T-cell (primary cell): ENCODE measurements at places on chromosomes 7 and 10. TPM values are rescaled to one million over a fixed set of nuclear protein-coding genes. Genes with fewer than 3 reads are reported as not detected.

Gene ADAM22
- total RNA-seq = 2.9 TPM

- H3K36me3 ChIP-seq = no peaks in the 10 kb centered on the region
- no peak for DNase-seq
- H3K4me3 ChIP-seq = no peak overlapping the region
Measured at GRCh38 chr7:79774150-79774549, 320.7 kb upstream of the MAGI2 start.

DNA sequence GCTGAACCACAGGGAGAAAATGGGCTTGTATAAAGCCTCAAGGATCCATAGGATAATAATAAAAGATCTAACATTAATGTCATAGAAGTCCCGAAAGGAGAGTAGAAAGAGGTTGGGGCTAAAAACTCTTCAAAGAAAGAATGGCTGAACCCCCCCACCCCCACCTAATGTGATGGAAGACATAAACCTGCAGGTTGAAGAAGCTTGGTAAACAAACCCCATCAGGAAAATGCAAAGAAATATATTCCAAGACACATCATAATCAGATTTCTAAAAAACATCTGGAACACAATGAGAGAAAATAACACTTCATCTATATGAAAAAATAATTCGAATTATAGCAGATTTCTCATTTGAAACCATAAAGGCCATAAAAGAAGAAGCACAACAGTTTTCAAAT is 105.6 kb upstream of the BAIAP2L1 start:
- H3K27ac ChIP-seq = no peak overlapping the region
- no peak for DNase-seq
- H3K27me3 ChIP-seq = peaks cover 16% of the 10 kb centered on the region
- H3K4me3 ChIP-seq = no peak overlapping the region
- H3K36me3 ChIP-seq = no peaks in the 10 kb centered on the region

- no peaks in the 10 kb centered on the region for H3K27me3 ChIP-seq
- peaks cover 13% of the 10 kb centered on the region for H3K4me1 ChIP-seq
- no peak for DNase-seq
- H3K4me3 ChIP-seq = no peak overlapping the region
Measured at GRCh38 chr10:119120413-119120867, 16.5 kb downstream of the DENND10 start.

DNA sequence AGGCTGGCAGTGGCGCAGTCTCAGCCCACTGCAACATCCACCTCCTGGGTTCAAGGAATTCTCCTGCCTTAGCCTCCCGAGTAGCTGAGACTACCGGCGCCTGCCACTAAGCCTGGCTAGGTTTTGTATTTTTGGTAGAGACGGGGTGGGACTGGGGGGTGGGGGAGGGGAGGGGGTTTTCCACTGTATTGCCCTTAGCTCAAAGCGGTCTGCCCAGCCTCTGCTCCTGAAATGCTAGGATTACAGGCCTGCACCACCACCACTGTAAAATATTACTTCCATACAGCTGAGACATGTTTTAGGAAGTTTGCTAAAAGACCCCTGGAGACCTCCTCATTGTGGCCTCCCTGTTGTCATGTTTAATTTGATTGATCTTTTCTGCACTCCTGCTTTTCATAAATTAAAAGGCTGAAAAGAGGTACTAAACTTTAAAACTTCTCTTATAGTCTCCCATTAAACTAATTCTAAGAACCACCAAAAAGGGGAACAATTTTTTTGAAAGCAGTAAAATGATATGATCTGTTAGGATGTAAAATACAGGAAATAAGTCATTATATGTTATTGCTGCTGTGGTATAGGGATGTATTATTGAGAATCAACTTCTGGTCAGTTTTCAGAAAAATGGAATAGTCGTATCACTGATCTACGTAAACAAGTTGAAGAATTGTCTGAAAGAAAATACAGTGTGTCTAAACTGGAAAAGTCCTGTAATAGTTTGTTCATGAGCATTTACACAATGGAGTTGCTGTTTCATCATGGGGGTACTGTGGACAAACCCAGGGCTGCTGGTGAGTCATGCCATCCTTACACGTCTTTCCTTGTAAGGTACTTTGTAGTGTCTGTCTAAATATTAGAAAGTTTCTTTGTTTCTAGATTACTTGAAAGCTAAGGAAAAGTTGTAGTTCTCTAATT is 72.9 kb upstream of the TMEM248 start:
- no peaks in the 10 kb centered on the region for H3K27me3 ChIP-seq
- H3K4me3 ChIP-seq = no peak overlapping the region
- no peak for DNase-seq
- no peak overlapping the region for H3K27ac ChIP-seq
- H3K4me1 ChIP-seq = peaks cover 9% of the 10 kb centered on the region

DNA sequence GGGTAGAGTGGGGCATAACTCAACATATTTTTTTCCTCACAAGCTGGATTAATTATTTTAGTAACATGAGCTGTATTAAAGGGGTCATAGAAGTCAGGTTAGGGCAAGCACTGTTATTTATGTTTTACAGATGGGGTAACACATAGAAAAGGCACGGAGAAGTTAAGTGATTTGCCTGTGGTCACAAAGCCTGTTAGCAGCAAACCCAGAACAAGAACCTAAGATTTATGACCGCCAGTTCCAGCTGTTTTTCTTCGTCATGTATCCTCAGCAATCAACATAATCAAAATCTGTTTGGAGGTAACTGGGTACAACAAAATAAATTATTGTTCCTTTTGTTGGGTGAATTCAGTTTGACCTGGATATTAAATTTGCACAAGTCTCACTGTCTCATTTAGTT is 57.2 kb upstream of the BET1 start:
- no peak overlapping the region for H3K4me3 ChIP-seq
- H3K27ac ChIP-seq = no peak overlapping the region
- no peak for DNase-seq
- H3K4me1 ChIP-seq = no peaks in the 10 kb centered on the region

DNA sequence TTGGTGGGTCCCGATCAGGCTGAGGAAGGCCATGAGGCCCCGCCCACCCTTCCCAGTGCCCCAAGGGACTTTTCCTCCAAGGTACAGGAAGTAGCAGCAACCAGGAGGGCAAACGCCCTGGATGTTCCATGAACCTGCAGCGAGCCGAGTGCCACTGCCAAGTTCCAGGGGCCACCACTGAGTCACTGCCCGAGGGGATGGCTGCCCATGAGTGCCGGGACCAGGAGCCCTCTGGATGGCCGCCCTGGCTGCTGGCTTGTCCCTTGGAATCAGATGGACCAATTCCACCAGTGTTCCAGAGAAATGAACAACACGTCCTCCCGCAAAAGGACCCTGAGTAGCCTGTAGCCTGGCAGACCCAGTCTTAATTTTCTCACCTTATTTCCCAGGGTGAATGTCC is 74.2 kb downstream of the ZRANB1 start:
- no peaks in the 10 kb centered on the region for H3K27me3 ChIP-seq
- H3K27ac ChIP-seq = no peak overlapping the region
- no peak for DNase-seq
- peaks cover 16% of the 10 kb centered on the region for H3K4me1 ChIP-seq
- no peaks in the 10 kb centered on the region for H3K36me3 ChIP-seq
- no peak overlapping the region for H3K4me3 ChIP-seq

GRCh38 chr7:28478656-28479055 is 66.3 kb downstream of the CREB5 start:
- no peak overlapping the region for H3K4me3 ChIP-seq
- H3K27ac ChIP-seq = no peak overlapping the region
- no peaks in the 10 kb centered on the region for H3K4me1 ChIP-seq

DNA sequence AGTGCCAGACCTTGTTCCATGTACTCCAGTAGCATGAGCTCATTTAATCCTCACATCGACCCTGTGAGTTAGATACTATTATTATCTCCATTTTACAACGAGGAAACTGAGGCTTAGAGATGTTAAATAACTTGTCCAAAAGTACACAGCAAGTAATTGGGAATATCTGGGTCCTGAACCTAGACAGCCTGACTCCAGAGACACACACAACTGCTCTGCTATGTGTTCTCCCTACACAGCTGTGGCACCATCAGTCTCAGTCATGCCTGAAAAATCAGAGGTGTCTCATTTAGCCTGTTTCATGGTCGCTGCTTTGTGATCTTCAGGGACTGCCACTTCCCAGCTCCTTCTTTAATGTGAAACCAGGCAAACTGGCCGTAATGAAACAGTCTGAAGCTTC is 56.5 kb downstream of the COL1A2 start:
- no peaks in the 10 kb centered on the region for H3K27me3 ChIP-seq
- H3K4me1 ChIP-seq = no peaks in the 10 kb centered on the region
- H3K36me3 ChIP-seq = no peaks in the 10 kb centered on the region
- no peak overlapping the region for H3K4me3 ChIP-seq
- no peak overlapping the region for H3K27ac ChIP-seq

GRCh38 chr10:96978621-96979154 is 146.6 kb downstream of the LCOR start:
- no peak for DNase-seq
- no peaks in the 10 kb centered on the region for H3K27me3 ChIP-seq
- H3K4me1 ChIP-seq = no peaks in the 10 kb centered on the region

- H3K27me3 ChIP-seq = no peaks in the 10 kb centered on the region
- H3K4me3 ChIP-seq = no peak overlapping the region
- H3K4me1 ChIP-seq = no peaks in the 10 kb centered on the region
- H3K36me3 ChIP-seq = no peaks in the 10 kb centered on the region
- DNase-seq = no peak
Measured at GRCh38 chr7:15609287-15609686, 47.5 kb upstream of the AGMO start.

DNA sequence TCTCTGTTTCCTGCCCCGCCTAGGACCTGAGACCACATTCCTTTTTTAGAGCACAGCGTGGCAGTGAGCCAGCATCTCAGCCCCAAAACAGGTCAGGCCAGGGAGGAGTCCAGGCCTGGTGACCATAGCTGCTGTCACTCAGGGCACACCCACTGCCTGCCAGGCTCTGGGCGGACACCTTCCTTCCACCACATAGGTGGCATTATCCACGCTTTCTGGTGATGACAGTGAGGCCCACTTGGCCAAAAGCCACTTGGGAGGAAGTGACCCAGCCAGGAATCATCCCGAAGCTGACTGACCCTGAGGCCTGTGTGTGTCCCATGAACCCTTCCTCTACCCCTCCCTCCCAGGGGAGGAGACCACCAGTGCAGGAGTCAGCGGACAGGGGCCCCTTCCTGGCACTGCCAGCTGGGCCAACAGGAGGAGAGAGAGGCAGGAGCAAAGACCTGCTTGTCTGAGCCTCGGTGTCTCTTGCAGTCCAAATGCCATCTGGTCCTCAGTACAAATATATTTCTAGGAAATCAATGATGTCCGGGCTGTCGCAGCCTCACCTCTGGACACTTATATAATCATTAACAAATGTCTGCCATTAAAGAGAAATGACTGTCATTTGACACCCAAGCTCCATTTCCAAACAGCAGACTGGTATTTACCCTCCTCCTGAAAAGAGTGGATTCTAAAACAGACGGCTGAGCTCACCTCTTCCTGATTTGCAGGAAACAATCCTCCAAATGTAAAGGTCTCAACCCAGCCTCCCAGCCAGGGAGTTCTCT is 63.0 kb downstream of the ABRAXAS2 start:
- H3K4me3 ChIP-seq = no peak overlapping the region
- H3K4me1 ChIP-seq = no peaks in the 10 kb centered on the region
- no peaks in the 10 kb centered on the region for H3K27me3 ChIP-seq
- no peak for DNase-seq
- H3K27ac ChIP-seq = no peak overlapping the region
- H3K36me3 ChIP-seq = no peaks in the 10 kb centered on the region

DNA sequence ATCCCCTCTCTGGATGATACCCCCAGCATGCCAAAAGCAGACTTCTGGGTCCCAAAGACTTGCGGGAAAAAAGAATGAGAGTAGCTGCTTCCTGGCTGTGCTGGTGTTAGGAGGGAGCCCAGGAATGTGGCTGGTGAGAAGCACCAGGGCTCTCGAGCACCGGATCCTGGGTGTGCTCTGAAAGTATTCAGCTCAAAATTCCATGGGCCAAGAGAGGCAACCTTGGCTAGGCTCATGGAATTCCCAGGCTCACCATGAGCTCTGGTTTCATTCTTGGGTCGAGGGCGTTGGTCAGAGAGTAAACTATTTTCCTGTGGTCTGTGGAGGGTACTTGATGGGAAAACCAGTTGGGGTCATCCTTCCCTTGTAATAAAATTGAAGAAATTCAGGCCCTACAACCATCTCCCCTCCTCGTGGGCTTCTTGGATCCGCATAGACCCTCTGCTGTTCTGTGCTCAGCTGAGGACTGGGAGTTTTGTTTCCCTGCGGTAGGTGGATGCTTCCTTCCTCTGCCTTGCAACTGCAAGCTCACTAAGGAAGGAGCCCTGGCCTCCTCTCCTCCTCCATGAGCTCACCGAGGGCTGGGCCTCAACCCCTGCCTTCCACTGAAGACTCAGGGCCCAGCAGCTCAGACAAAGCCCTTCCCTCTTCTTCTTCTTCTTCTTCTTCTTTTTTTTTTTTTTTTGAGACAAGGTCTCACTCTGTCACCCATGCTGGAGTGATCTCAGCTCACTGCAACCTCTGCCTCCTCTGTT is 34.5 kb upstream of the AQP1 start:
- DNase-seq = no peak
- H3K27me3 ChIP-seq = no peaks in the 10 kb centered on the region
- H3K4me1 ChIP-seq = no peaks in the 10 kb centered on the region
- H3K36me3 ChIP-seq = no peaks in the 10 kb centered on the region
- H3K27ac ChIP-seq = no peak overlapping the region

- no peaks in the 10 kb centered on the region for H3K36me3 ChIP-seq
- H3K4me1 ChIP-seq = no peaks in the 10 kb centered on the region
- no peak overlapping the region for H3K4me3 ChIP-seq
Measured at GRCh38 chr10:44689368-44689767, 221.8 kb upstream of the TMEM72 start.

DNA sequence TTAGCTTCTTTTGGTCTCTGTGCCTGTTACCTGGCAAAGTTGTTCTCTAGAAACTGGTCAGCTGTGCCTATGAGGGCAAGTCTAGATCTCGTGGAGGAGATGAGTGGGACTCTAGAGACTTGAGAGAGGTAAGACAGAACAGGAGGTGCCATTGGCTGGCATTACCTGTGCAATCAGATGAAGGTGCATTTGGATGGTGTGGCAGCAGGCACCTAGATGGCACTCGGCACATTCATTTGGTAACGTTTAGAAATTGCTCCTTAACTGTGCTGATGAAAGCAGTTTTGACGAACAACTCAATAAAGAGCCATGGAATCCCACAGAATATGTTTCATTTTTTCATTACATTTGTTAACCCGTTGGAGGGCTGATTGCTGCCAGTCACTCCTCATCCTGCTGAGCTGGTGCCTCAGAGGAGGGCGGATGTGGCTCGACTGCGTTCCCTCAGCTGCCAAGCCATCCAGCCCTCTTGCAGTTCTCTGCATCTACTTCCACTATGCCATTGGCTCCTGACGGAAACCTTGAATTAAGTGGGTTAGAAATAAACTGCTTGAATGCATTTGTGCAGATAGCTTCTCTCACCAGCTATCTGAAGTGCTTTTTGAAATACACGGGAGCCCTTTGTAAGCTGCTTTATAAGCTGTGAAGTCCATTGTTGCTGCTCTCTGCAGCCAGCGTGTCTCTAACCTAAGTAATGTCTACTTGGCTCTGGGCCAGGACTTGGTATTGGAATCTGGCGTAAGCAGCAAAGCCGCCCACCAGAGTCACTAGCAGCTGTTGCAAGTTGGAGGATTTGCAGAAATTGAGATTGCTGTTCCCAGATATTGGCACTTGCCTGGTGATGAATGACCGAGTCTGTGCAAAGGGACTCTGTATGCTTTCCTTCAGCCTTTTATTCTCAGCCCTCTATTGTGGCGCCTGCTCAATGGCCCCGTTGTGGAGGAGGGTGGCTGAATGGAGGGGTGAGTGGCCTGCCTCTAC is 87.4 kb downstream of the LRRC4 start:
- no peaks in the 10 kb centered on the region for H3K4me1 ChIP-seq
- no peak overlapping the region for H3K27ac ChIP-seq
- no peaks in the 10 kb centered on the region for H3K27me3 ChIP-seq

GRCh38 chr7:134362587-134363483 is 46.1 kb upstream of the SLC35B4 start:
- no peaks in the 10 kb centered on the region for H3K36me3 ChIP-seq
- H3K27ac ChIP-seq = no peak overlapping the region
- no peaks in the 10 kb centered on the region for H3K4me1 ChIP-seq
- no peaks in the 10 kb centered on the region for H3K27me3 ChIP-seq
